ENCODE measurements at places on chromosomes 5 and 9. TPM values are rescaled to one million over a fixed set of nuclear protein-coding genes. Genes with fewer than 3 reads are reported as not detected.

The PFN3 gene
- not detected for total RNA-seq

The GMCL2 gene
- total RNA-seq = not detected

The PALM2AKAP2 gene
- total RNA-seq = not detected

The ARHGEF37 gene
- 1.4 TPM for total RNA-seq

The SH3TC2 gene
- not detected for total RNA-seq

GRCh38 chr5:113202746-113203716, 226.4 kb downstream of the DCP2 start:
- DNase-seq = no peak

- no peak for DNase-seq
These were observed 79.2 kb upstream of the SLCO4C1 start for GRCh38 chr5:102375272-102375671.

- DNase-seq = peak; percentile 1
These were observed 224.9 kb downstream of the EBF1 start for GRCh38 chr5:158874792-158875191.

DNA sequence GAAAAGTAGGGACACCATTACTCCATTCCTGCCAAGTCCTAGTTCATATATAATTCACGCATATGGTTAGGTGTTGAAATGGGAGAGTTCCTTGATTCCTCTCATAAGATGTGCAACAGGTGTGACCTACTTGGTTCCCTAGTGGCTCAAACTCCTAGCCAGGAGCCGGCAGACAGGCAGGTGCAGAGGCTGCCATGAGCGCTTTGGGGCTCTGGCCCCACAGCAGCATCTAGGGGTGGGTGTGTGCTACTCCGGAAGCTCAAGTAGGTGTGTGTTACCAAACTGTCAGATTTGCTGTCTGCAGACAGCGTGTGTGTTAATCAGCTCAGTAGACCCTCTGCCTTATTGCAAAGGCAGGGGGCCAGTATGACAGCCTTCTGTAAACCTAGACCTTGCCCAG, 1652.4 kb upstream of the ACO1 start:
- no peak for DNase-seq

- no peak for DNase-seq
These were observed 32.7 kb downstream of the NFIB start for GRCh38 chr9:14281136-14281795.

- no peak for DNase-seq
These were observed 47.5 kb upstream of the KIAA1958 start for GRCh38 chr9:112439171-112439570.

DNA sequence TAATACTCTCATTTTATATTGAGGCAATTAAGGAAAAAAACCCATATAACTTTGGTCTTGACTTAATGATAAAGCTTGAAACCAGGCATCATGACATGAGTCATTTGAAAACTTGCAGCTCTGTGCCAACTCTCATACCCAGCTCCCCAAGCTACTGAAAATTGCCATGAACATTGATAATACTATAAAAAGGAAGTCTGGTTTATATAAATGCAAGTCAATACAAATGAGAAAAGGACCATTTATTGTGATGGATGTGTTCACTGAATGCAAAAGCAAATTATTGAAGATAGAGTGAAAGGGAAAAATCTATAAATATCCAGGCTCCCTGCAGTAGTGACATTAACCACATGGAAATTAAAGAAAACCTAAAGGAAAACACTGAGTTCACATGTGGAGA, 116.3 kb downstream of the DEPDC1B start:
- no peak for DNase-seq

- DNase-seq = no peak
These were observed 189.6 kb downstream of the HSPA4 start for GRCh38 chr5:133241179-133242092.

GRCh38 chr5:157400741-157401495, 59.1 kb upstream of the NIPAL4 start:
- DNase-seq = no peak

DNA sequence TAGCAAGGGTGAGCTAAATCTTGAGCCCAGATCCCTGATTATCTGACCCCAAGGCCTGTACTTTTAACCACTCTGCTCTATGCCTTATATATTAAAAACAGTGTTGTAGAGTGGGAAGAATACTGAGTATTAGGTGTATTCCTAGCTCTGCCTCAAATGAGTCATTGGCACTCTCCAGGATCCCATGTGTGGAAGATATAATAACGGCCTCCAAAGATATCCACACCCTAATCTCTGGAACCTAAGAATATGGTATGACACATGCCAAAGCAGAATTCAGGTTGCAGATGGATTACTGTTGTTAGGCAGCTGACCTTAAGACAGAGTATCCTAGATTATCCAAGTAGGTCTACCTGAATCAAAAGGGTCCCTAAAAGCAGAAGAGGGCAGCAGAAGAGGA, 110.8 kb downstream of the ADRB2 start:
- DNase-seq = no peak

DNA sequence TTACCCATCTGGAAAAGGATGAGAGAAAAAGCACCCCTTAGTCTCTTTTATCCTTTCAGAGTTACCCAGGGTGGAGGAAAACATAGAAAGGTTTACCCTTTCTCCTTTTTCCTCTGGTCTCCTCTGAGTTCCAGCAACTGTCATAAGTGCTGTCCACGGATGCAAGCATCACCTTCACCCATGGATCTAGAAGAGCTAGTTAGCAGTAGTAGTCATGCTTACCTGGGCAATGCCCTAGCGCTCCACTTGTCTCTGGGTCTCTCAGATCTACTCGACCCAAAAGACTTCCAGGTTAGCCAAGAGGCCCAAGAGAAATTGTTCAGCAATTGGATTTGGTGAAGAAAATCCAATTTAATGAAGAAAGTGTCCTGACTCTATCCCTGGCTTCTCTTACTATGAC, 656.2 kb upstream of the PTPRD start:
- DNase-seq = no peak

GRCh38 chr9:89951675-89952074, 346.9 kb downstream of the GADD45G start:
- DNase-seq = no peak

DNA sequence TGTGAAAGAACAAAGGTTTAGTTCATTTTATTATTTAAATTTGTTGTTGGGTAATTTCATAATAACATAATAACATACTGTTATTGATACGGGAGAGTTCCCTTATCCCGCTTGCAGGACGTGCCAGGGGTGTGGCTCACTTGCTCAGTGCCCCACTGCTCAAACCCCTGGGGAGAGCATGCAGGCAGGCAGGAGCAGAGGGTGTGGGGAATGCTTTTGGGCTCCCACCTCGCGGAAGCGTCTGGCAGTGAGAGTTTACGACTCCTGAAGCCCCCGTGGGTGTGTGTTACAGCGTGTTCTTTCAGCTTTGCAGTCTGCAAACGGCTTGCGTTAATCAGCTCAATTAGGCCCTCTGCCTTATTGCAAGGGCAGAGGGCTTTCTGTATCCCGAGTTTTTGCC, 675.9 kb downstream of the SEMA5A start:
- no peak for DNase-seq

DNA sequence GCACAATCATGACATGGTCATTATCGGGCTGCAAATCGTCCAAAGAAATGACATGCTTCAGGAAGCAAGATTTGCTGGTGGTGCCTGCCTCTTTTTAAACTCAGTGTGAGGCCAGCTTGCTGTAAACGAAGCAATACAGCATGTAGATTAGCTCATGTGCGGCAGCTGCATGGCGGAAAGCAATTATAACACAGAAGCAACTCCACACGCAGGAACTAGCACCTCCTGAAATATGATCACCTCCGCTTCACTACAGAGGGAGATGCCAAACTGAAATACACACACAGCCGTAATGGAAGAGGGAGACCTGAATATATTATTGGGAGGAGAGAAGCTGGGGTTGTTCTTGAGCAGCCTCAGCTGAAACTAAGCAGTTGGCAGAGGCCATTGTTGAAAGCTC, 312.5 kb downstream of the PSAT1 start:
- DNase-seq = no peak

DNA sequence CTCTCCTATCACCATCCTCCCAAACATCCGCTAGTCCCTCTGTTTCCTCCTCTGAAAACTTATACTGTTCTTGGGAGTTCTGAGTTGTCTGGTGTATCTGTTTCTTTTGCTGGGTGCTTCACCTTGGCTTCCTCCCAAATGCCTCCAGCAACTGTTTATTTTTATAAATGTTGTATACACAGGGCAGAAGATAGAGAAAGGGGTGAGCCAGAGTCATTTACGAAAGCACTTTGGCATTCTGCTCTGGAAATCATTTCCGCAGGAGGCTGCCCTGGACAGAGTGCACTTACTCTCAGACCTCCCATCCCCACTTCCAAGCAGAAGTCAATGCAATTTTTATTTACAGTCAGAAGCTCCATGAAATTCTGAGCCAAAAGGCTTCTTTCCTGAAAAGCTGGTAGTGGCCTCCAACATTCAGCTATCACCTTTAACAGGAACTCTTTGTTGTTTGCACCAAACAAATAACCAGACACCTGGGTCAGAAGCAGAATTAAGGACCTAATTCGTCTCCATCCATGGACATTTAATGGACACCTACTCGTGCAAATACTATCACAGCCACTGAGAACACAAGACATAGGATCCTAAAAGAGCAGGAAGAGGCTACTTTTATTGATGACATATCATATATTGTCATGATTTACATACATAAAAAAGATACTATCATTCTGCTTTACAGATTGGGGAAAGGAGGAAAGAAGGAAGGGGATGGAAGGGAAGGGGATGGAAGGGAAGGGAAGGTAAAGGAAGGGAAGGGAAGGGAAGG, 229.5 kb upstream of the PAPPA start:
- DNase-seq = no peak

DNA sequence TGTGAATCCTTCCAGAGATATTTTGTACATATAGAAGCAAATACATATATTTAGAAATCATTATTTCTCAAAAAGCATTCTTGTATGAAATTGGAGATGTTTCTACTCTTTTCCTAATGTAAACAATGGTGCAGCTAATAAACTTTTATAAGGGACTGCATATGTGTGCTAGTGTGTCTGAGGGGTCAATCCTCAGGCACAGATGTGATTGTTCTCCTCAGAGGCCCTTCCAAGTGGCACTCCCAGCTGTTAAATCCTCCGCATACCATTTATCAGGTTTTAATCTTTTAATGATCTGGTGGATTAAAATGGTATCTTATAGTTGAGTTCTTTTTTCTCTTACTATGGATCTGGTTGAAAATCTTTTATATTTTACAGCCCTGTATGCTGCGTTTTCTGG, 5.6 kb upstream of the OMD start:
- no peak for DNase-seq

DNA sequence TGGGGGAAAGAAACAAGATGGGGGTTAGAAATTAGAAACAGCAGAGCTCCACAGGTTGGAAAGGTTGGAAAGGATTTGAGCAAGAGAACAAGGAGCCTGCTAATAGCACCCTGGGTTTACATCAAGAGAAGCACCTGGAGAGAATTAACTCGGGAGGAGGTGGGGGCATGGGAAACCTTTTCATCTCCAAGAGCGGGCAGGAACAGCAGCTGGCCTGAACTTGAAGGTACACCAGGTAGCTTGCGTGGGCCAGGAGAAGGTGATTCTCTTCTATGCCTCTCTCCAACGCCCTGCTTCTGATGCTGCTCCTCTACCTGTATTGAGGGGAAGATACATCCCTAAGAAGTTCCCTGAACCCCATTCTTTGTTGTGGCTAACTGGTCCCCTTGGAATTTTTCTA, 37.1 kb upstream of the GLRX start:
- DNase-seq = no peak

DNA sequence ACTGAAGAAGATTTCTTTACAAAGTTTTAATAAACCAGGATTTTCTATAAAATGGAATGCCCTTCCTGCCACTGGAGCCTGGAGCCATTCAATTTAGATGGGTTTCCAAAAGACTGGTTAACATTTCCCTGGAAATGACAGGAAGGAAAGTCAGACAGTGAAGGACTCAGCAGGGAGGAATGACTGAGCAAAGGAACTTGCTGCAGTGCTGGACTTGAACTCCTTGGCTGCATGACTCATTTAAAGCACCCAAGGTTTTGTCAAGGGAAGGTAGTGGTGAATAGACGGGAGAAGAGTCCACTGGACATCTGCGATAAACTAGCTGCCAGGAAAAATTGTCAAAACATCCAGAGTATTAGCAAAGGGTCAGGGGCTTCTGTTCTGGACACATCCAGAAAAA, 163.8 kb upstream of the SLC28A3 start:
- no peak for DNase-seq

- no peak for DNase-seq
These were observed 5.0 kb downstream of the ZNF189 start for GRCh38 chr9:101403516-101404285.

DNA sequence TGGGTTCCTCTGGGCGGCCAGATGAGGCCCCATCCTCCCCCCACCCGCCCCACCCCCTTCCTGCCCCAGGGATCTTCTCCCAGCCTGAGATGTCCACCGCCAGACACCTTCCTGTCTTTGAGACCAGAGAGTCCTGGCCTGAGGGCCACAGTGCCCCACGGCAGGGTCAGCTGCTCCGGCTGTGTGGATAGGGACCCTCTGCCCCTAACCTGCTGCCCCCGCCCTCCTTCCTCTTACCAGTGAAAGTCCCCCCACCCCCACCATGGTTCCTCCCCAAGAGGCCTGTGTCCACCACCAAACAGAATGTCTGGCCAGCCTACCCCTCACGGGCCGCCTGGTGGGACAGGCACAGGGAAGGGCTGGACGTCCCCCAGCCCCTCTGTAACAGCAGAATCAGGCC, 43.0 kb upstream of the UBAC1 start:
- no peak for DNase-seq

DNA sequence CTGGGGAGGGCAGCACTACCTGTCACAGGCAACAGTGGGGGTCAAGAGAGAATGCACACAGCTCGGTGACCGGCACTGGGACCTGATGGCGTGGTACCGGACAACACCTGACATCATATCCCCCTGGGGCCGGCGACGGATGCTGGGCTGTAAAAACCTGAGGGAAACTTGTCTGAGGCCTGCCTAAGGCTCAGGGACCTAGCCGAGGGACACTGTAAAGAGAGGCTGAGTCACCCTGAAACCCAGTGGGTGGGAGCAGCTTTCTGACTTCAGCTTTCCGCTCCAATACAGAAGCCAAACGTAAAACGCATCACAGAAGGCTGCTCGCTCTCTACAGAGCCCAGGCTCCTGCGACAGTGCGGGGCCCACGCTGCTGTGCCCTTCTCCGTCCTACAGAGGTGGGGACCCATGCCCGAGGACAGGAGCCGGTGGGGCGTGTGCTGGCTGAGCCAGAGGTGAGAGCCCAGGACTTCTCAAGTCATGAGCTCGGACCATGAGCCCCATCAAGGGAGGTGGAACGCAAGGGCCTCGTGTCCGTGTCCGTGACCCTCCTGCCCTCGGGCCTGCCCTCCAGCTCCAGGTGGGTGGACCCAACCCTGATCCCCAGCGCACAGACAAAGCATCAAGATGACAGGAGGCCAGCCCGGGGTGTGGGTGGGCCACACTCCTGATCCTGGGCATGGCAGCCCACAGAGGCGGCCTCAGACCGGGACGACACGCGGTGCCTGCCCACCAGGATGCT, 5.3 kb downstream of the RALGDS start:
- peak; percentile 73 for DNase-seq

GRCh38 chr9:114484854-114485443, 20.3 kb downstream of the WHRN start:
- DNase-seq = peak; percentile 58

DNA sequence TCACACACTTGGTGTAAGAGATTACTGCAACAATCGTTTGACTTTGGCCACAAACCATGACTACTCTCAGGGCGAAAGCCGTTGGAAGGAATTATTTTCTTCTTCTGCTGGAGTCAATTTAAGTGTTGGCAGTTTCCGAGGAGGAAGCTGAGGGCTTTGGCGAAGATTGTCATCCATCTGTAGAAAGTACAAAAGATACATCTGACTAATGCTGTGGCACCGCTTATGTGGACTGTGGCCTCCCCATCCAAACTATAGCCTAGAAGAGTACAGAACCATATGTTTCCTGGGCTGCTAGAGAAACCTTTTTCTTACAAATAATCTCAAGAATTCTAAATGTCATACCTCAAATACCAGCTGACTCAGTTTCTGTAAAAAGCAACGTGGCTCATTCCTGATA, 7.4 kb downstream of the MTX3 start:
- DNase-seq = no peak
